WTC11 (cell line): ENCODE measurements at places on chromosomes 7 and 10. TPM values are rescaled to one million over a fixed set of nuclear protein-coding genes. Genes with fewer than 3 reads are reported as not detected.

The CALML3 gene
- total RNA-seq, result not detected in 3 replicates

DNA sequence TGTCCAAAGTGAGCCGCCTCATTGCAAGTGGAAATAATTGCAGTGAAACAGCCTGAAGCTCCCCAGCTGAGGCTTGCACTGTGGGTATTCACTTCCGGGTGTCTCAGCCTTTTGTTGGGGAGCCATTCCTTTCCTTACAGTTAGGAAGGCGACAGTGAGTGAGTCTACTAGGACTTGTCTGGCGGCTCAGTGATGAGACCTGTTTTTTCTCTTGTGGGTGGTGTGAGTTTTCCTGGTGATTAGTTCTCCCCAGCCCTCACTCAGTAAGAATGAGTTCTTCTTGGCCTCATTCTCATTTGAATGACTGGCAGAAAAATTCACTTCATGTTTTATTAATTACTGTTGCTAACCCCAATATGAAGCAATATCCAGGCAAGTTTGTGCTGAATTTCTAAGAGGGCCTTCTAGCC is 2.6 kb downstream of the PGAM1 start:
- no peak for DNase-seq

GRCh38 chr10:105207476-105207995 is 566.4 kb downstream of the SORCS3 start:
- DNase-seq, result no peak

The HOXA6 gene
- total RNA-seq, result not detected in 3 replicates

- DNase-seq, result no peak
Observed at GRCh38 chr7:70775570-70776156, 356.3 kb upstream of the GALNT17 start.
